Peyer's patch (tissue), 4 donors: ENCODE measurements at places on chromosomes 16 and 17. TPM values are rescaled to one million over a fixed set of nuclear protein-coding genes. Genes with fewer than 3 reads are reported as not detected.
A peak's percentile ranks its signal among the peaks of the same experiment; 100 is the strongest.

Gene KRTAP2-1
- not detected for total RNA-seq

Gene PYY
- 27.5 TPM for total RNA-seq

Gene SNX20
- 1.9 TPM for total RNA-seq

Gene KRT15
- 12.3 TPM for total RNA-seq

Gene DOC2A
- total RNA-seq = 4.9 TPM

- no peaks in the 10 kb centered on the region for H3K27me3 ChIP-seq
- H3K4me1 ChIP-seq = no peaks in the 10 kb centered on the region
- H3K36me3 ChIP-seq = no peaks in the 10 kb centered on the region
- DNase-seq = no peak
- H3K27ac ChIP-seq = no peak overlapping the region
- no peak overlapping the region for H3K4me3 ChIP-seq
Measured at GRCh38 chr17:55926276-55926990, 175.6 kb downstream of the PCTP start.

GRCh38 chr16:27384425-27384824 lies 17.5 kb upstream of the IL21R start:
- no peaks in the 10 kb centered on the region for H3K4me1 ChIP-seq
- no peak for DNase-seq
- H3K27ac ChIP-seq = no peak overlapping the region
- no peaks in the 10 kb centered on the region for H3K36me3 ChIP-seq
- H3K27me3 ChIP-seq = no peaks in the 10 kb centered on the region
- no peak overlapping the region for H3K4me3 ChIP-seq

DNA sequence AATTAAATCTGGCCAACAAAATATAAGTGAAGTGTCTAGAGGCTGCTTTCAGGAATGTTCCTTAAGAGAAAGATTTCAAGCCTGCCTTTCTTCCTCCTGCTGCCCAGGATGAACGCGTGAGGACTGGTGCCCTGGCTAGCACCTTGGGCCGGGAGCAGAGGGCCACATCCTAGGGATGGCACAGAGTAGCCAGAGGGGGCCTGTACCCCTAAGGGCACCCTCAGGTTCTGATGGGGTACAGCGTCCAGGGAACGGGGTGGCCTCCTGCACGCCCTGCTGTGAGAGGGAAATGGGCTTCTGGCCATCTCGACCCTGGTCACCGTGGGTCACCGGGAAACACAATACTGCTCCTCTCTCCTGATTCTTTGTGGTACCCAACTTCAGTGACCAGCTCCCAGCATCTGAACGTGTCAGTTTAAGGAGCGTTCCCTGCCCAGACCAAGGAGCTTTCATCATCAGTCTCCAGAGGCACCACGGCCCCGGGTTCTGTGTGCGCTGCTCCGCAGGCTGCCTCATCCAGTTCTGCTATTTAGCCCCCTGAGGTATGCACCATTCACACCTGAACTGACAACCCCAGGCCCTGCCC lies 40.3 kb downstream of the MAP1LC3B start:
- no peak for DNase-seq
- no peaks in the 10 kb centered on the region for H3K27me3 ChIP-seq
- no peak overlapping the region for H3K4me3 ChIP-seq
- no peaks in the 10 kb centered on the region for H3K36me3 ChIP-seq
- no peaks in the 10 kb centered on the region for H3K4me1 ChIP-seq

- no peak overlapping the region for H3K4me3 ChIP-seq
- no peak overlapping the region for H3K27ac ChIP-seq
- H3K4me1 ChIP-seq = peaks cover 54% of the 10 kb centered on the region
Measured at GRCh38 chr17:14298221-14298946, 2.5 kb upstream of the HS3ST3B1 start.

DNA sequence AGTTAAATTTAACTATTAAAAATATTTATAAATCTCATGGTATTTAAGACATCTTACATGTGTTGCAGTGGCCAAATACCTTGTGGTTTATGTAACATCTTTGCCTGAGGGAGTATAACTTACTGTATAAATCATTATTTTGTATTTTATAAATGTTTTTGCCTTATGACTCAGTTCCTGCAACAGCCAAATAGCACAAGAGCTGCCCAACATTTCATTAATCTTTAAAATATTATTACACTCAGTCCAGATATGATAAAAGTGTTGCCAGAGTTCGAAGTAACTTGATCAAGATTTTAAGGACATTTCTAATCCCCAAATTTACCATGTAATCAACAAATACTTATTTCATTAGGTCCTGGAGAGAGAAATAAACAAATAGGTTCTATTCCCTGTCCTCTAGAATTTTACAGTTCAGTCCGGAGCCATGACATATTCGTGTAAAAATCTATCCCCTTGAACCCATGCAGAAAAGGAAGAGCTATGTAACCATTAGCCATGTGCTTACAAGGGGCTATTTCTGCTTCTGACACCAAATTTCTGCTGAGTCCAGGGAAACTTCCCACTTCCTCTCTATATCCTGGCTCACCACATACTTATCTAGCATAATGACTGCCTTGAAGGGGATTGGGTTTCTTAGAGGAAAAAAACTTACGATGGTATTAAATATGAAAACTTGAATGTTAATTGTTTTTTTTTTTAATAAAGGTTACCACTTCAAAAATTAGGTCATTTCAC lies 44.0 kb downstream of the IRX6 start:
- H3K27me3 ChIP-seq = no peaks in the 10 kb centered on the region
- no peaks in the 10 kb centered on the region for H3K4me1 ChIP-seq
- H3K4me3 ChIP-seq = no peak overlapping the region
- no peak for DNase-seq
- no peaks in the 10 kb centered on the region for H3K36me3 ChIP-seq

DNA sequence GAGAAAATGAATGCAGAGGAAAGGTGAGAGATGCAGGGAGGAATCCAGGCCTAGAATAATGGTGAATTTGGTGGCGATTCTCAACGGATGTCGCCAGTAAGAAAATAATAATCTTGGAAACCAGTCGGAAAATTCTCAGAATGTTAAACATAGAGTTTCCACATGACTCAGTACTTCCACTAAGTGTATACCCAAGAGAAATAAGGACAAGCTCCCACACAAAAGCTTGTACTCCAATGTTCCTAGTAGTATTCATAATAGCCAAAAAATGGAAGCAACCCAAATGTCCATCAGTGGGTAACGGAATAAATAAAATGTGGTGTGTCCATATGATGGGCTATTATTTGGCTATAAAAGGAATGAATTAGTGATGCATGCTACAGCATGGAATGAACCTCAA lies 19.4 kb upstream of the ENGASE start:
- H3K27ac ChIP-seq = no peak overlapping the region
- H3K4me3 ChIP-seq = no peak overlapping the region
- H3K36me3 ChIP-seq = no peaks in the 10 kb centered on the region
- H3K27me3 ChIP-seq = no peaks in the 10 kb centered on the region

DNA sequence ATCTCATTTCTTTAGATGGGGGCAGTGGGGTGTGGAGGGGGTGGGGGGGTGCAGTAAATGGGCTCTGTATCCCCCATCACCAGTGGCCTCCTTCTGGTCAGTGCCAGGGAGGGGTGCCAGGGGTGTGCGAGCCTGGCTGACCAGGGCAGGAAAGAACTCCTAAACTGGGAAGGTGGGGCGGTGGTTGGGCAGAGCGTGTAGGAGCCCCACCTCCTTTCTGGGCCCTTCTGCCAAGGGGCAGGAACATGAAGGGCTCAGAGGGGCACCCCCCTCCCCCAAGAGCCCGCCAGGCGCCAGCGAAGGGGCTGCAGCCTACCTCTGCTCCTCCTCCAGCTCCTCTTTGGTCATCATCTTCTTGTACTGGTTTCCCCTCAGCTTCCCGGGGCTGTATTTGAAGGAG lies 26.0 kb downstream of the MXRA7 start:
- DNase-seq = no peak
- H3K4me1 ChIP-seq = peaks cover 27% of the 10 kb centered on the region
- H3K36me3 ChIP-seq = no peaks in the 10 kb centered on the region
- no peaks in the 10 kb centered on the region for H3K27me3 ChIP-seq
- H3K27ac ChIP-seq = no peak overlapping the region

DNA sequence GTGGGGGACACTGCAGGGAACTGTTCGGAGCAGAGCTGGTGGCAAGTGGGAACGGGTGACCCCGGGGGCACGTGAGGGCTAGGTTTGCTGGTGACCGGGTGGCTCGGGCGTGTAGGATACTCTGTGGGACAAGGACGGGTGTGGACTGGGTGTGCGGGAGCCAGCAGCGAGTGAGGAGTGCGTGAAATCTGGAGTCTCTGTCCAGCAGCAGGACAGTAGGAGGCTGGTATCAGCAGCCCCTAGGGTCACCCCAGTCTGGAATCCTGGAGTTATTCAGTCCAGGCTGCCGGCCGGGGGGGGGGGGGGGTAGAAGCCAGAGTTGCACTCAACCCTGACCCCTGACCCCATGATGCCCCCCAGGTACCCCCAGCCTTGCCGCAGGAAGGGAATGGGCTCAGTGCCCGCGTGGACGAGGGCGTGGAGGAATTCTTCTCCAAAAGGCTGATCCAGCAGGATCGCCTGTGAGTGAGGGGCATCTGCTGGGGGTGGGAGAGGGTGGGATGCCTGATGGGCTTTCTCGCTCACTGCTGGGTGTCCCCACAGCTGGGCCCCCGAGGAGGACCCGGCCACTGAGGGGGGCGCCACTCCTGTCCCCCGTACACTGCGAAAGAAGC lies 6.2 kb downstream of the ACD start:
- no peak overlapping the region for H3K27ac ChIP-seq
- no peak overlapping the region for H3K4me3 ChIP-seq
- peaks cover 23% of the 10 kb centered on the region for H3K27me3 ChIP-seq
- DNase-seq = no peak
- peaks cover 4% of the 10 kb centered on the region for H3K4me1 ChIP-seq

DNA sequence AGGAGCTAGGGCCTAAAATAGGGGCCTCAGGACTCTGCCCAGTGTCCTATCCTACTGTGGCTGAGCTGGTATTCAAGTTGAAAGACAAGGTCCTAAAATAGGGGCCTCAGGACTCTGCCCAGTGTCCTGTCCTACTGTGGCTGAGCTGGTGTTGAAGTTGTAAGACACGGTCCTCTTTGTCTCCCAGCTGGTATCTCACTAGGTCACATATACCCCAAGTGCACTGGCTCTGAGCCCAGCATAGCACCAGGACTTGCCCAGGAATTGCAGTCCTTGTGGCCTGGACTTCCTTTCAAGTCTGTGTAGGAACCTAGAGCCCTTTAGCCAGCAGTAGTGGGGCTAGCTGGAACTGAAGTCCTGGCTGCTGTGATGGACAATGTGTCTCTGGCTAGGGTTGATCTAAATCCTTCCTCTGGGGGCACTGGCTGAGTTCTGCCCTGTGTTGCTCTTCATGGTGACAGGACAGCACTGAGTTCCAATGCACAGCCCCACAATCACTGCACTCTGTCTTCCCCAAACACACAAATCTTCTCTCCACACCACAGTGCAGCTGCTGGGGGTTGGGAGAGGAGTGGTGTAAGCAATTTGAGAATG lies 260.5 kb downstream of the HAPSTR1 start:
- no peaks in the 10 kb centered on the region for H3K36me3 ChIP-seq
- no peak for DNase-seq
- no peaks in the 10 kb centered on the region for H3K27me3 ChIP-seq
- H3K4me3 ChIP-seq = no peak overlapping the region
- no peak overlapping the region for H3K27ac ChIP-seq
- no peaks in the 10 kb centered on the region for H3K4me1 ChIP-seq

DNA sequence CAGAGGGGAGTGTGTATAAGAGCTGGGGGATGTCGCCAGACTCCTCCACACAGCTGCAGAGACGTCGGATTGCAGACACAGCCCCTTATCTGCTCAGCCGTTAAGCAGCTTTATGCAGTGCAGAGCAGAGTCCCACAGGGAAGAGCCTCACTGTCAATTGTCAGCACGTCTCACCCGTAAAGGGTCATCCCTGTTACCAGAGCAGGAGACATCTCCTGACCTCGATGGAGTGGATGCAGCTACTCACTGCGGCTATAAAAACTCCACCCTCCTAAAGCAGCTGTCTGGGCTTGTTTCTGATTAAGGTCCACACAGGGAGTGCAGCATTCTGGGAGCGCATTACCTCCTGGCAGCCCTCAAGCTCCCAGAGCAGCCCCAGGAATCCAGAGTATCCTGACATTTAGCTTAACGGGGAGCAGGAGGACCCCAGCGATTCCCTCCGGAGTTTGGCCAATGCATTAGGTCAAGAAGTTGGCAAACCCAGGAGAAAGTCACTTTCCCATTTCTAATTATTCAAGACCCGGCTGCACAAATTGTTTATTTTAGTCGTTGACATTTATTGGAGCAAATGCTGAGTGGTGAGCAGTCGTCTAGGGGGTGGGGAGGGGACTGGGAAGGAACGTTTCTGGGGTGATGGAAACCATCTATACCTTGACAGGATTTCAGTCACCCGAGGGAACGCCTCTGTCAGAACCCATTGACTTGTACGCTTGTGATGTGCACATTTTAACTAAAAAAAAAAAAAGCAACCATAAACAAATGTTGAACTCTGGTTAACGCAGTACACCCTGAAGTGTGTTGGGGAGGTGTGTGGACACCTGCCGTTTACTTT lies 100.0 kb upstream of the ZNF469 start:
- no peak overlapping the region for H3K27ac ChIP-seq
- no peaks in the 10 kb centered on the region for H3K36me3 ChIP-seq
- no peak overlapping the region for H3K4me3 ChIP-seq
- no peaks in the 10 kb centered on the region for H3K27me3 ChIP-seq
- H3K4me1 ChIP-seq = no peaks in the 10 kb centered on the region

- no peaks in the 10 kb centered on the region for H3K27me3 ChIP-seq
- peaks cover 30% of the 10 kb centered on the region for H3K4me1 ChIP-seq
- no peak overlapping the region for H3K4me3 ChIP-seq
- H3K36me3 ChIP-seq = peaks cover 4% of the 10 kb centered on the region
Measured at GRCh38 chr17:1720856-1721386, 3.6 kb upstream of the WDR81 start.

- H3K27me3 ChIP-seq = no peaks in the 10 kb centered on the region
- no peak overlapping the region for H3K4me3 ChIP-seq
- H3K36me3 ChIP-seq = no peaks in the 10 kb centered on the region
- H3K27ac ChIP-seq = no peak overlapping the region
- H3K4me1 ChIP-seq = peaks cover 5% of the 10 kb centered on the region
- DNase-seq = no peak
Measured at GRCh38 chr16:83810901-83811300, 3.1 kb downstream of the HSBP1 start.

GRCh38 chr17:75361344-75361743 lies 44.1 kb downstream of the GRB2 start:
- no peak for DNase-seq
- H3K27me3 ChIP-seq = no peaks in the 10 kb centered on the region
- no peak overlapping the region for H3K4me3 ChIP-seq
- peaks cover 40% of the 10 kb centered on the region for H3K4me1 ChIP-seq
- H3K27ac ChIP-seq = peak overlapping the region; percentile 12

- DNase-seq = no peak
- H3K27ac ChIP-seq = no peak overlapping the region
- no peaks in the 10 kb centered on the region for H3K36me3 ChIP-seq
- no peaks in the 10 kb centered on the region for H3K4me1 ChIP-seq
Measured at GRCh38 chr17:6559753-6560215, 3.4 kb upstream of the PITPNM3 start.

- H3K27me3 ChIP-seq = no peaks in the 10 kb centered on the region
- peak overlapping the region; percentile 74 for H3K27ac ChIP-seq
- H3K4me1 ChIP-seq = no peaks in the 10 kb centered on the region
Measured at GRCh38 chr16:87806641-87807546, 41.1 kb upstream of the KLHDC4 start.

GRCh38 chr16:52707676-52708337 lies 160.9 kb upstream of the TOX3 start:
- no peak overlapping the region for H3K4me3 ChIP-seq
- no peak overlapping the region for H3K27ac ChIP-seq
- no peaks in the 10 kb centered on the region for H3K27me3 ChIP-seq
- H3K4me1 ChIP-seq = no peaks in the 10 kb centered on the region
- H3K36me3 ChIP-seq = no peaks in the 10 kb centered on the region
- DNase-seq = no peak
